ENCODE measurements at places on chromosomes 12 and 14.

GRCh38 chr12:65496617-65497016 lies 218.1 kb downstream of the MSRB3 start:
- no peak for DNase-seq

DNA sequence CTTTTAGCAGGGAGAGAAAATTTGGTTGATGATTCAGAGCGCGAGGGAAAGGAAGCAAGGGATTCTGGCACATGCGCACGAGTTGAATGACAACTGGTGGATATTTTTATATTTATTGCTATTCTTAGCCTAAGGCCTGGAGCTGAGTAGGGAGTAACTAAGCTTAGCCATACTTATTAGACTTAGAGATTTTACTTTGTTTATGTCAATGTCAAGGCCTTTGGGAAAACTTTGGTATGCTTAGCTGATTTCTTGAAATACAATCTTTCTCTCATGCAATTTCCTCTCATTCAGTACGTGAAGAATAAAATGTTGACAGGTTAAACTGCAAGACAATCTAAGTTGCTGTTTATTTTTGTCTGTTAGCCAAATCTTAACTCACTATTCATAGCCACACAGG lies 101.1 kb downstream of the CRADD start:
- no peak for DNase-seq

- DNase-seq, result no peak
Observed at GRCh38 chr12:56998981-56999380, 7.4 kb downstream of the ZBTB39 start.

- no peak for DNase-seq
Observed at GRCh38 chr14:91872011-91872501, 4.7 kb upstream of the TC2N start.

GRCh38 chr12:15547691-15548090 lies 225.4 kb downstream of the PTPRO start:
- DNase-seq, result no peak

DNA sequence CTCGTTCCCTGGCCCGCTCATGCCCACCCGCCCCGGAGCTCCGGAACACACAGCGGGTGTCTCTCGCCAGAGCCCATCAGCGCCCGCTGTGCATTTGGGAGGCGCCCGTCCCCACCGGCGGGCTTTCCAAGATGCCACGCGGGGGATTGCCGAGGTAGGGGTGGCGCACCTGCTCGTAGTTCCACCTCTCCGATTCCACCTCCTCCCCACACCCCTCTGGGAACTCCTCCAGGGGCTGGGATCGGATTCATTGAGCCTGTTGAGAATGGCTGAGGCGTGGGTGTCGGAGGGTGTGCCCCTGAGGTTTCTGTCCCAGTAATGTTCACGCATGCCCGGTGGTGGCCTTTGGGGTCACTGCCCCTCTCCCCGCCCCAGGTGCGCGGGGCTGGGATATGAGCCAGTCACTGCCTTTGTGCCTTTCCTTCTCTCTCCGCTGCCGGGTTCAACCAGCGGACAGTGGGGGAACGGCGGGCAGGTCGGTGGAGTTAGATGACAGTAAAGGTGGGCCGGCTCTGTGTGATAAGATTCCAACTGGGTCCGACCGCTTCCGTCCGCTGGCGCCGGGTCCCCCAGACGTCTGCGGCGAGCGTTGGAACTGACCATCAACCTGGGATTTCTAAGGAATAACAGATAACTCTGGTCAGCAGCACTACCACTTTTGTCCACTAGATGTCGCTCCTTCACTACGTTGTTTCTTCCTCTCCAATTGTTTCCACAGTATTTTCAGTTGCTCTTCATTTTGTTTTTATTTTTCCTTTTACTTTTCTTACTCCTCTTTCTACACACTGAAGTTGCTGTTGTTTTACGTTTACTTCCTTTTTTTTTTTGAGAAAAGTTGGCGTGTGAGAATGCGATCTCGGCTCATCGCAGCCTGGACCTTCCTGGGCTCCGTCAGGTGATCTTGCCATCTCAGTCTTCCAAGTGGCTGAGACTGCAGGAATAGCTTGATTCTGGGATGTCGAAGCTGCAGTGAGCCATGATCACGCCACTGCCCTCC lies 178.1 kb upstream of the ALG10B start:
- peak; percentile 63 for DNase-seq

- DNase-seq, result no peak
Observed at GRCh38 chr12:81170072-81170471, 92.2 kb downstream of the ACSS3 start.

GRCh38 chr12:26460361-26460760 lies 265.0 kb downstream of the SSPN start:
- DNase-seq, result no peak

- DNase-seq, result no peak
Observed at GRCh38 chr14:92409043-92409442, 86.1 kb downstream of the SLC24A4 start.

- no peak for DNase-seq
Observed at GRCh38 chr12:92129609-92130008, 16.0 kb downstream of the BTG1 start.

- no peak for DNase-seq
Observed at GRCh38 chr14:53325176-53325806, 172.2 kb upstream of the DDHD1 start.

DNA sequence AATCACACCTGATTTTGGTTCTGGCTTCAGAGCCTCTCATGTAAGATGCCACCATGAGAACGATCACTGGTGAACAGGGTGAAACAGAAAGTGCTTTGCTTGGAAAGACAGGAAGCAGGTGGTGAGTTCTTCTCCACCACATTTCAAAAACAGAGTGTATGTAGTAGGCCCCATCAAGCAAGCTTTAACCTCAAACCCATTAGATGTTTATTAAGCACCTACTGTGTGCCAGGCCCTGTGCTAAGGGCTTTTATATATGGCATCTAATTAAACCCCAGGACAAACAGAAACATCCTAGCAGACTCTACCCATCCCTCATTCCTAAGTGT lies 47.8 kb upstream of the MED13L start:
- no peak for DNase-seq

GRCh38 chr14:92684801-92685560 lies 63.4 kb downstream of the LGMN start:
- no peak for DNase-seq

DNA sequence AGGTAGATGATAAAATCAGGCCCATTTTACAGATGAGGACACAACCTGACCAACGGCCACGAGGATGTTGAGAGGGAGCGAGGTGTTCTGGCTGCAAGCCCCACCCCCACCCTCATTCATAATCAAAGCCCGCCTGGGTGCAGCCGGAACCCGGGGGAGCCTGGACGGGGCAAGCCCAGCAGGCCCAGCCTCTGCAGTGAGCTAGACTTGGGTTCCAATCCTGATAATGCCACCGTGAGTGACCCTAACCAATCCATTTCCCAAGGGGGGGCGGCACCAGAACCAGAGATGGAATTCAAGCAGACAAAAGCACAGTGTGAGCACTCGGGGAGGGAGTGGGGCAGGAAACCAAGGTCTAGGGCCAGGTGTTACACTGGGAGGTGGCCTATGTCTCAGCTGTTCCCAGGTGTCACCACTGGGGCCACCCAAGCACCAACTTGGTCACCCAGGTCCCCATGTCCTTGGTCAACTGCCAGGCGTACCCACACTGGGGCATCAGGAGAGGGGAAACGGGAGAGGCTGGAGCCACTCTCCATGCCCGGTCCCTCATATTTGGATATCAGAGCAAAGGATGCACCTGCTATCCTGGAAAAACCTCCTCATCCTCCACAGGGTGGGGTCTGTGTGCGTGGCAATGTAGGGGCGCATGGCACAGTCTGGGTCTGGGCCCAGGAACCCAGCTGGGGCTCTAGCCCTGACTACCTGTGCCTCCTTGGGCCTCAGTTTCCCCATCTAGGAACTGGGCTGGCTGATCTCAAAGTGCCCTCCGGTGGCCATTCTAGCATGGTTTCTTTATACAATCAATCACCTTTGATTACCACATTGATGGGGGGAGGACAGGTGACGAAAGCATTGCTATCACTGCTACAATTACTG lies 58.4 kb downstream of the FAM222A start:
- DNase-seq, result no peak

DNA sequence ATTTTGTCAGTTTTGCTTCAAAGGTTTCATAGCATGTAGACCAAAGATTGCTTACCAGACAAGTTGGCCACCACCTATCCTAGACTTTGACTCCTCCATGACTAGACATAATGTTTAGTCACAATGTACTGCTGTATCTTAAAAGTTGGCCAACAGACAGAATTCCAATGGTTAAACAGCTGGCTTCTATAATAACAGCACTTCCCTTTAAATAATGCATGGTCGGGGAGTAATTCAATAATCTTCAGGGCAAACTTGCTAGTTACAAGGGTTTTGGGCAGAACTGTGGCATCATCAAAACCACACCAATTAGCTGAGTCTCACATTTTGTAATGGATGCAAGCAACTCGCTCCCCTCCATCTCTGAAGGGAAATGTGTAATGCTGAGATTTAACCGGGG lies 56.9 kb downstream of the IGF1 start:
- no peak for DNase-seq

DNA sequence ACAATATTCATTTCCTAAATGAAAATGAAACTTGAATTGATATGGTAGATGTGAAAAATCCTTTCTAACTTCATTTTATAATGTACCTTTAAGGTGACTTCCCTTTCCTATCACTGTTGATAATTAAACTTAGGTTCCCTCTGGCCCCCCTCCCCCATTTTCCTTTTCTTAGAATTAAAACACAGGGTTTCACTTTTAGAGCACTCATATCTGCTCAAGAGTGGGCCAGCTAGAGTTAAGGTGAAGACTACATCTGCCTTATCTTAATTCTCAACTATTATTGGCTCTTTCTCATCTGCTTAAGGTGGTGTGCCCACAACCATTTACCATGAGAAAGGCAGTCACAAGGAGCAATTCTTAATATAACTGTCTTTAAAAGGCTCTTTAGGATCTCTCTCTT lies 49.7 kb downstream of the LIN52 start:
- DNase-seq, result no peak

GRCh38 chr14:98477935-98478334 lies 794.1 kb downstream of the BCL11B start:
- DNase-seq, result no peak

DNA sequence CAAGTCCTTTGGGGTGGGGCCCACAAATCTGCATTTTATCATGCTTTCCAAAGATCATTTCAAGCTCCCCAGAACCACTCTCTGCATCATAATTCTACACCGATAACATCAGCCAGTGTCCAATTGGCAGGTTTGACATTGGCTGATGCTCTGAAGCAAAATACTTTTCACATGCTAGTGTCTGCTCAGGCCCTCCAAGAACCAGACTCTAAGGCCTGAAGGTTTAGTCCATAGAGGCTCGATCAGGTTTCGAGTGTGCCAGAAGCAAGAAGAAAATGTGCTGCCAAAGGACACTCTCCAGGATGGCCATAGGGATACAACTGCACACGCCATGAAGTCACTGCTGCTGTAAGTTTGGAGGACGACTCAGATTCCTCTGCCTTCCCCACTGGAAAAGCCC lies 280.3 kb downstream of the KSR2 start:
- no peak for DNase-seq

Measured in stimulated activated CD4-positive, alpha-beta T cell treated with anti-CD3 and anti-CD28 coated beads, Interleukin-12 subunit alpha, Interleukin-12 subunit beta, amount 100 ng/mL, for 24 hours (primary cell).